Astrocyte of the hippocampus (primary cell): ENCODE measurements at places on chromosomes 16 and 17.

DNA sequence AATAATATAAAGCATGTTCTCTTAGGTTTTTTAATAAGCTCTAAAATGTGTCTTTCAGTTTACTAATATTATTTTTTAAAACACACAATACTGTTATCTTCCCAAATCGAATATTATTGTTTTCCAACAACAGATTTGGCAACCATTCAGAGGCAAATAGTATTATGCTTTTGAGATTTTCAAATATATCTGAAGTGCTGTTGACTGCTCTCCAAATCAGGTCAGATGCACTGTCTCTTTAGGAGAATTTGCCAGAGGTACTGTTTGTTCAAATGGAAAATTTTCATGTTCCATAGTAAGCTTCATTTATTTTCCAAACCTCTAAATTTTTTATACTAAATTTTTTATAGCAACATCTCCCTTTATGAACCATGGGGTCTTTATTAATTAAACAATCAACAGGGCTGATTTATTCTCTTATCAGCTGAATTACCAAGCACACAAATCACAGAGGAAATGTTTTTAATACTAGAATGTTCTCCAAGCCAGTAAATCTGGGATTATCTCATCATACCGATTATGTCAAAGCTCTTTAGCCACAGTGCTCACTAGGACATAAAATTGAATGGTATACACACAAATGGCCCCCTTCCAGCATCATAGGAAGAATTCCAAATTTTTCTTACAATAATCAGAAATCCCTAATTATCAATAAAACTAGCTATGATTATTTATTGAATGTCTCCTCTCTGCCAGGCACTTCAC is 108.8 kb upstream of the HLF start:
- DNase-seq: no peak

GRCh38 chr16:65323655-65324237 is 201.9 kb upstream of the CDH11 start:
- no peak for DNase-seq

- DNase-seq: no peak
Observed at GRCh38 chr17:57724729-57725125, 20.4 kb downstream of the CCDC182 start.

- DNase-seq: peak; percentile 89
Observed at GRCh38 chr16:19886073-19886941, 1.7 kb upstream of the GPRC5B start.

DNA sequence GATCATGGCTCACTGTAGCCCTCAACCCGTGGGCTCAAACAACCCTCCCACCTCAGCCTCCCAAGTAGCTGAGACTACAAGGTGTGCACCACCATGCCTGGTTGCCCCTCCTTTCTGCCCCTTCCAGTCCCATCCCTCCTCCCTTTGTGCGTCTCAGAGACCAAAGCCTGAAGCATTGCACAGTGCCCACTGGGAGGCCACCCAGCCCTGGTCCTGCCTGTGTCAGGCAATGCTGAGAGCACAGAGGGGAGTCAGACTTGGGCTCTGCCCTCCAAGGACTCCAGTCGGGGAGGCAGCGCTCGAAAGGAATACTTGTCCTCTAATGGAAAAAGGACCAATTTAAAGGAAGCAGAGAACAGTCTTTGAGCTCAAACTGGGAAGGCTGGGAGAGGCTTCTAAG is 20.4 kb downstream of the RAI1 start:
- no peak for DNase-seq

DNA sequence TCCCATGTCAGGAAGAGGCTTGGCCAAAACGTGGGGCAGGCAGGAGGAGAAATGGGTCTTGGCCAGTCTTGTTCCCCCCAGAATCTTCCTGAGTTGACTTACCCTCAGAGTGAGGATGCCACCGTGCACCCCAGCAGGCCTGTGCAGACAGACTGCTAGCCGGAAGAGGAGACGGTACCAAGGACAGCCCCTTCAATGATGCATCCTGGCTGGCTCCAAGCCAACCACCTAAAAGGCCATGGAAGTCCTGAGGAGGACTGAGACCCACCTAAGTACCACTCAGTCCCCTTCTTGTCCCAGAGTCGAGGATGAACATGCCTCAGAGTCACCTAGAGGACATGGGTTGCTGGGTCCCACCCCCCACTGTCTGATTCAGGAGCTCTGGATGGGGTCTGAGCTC is 46.7 kb upstream of the RCVRN start:
- no peak for DNase-seq

- DNase-seq: no peak
Observed at GRCh38 chr16:26614237-26614841, 452.4 kb upstream of the C16orf82 start.

DNA sequence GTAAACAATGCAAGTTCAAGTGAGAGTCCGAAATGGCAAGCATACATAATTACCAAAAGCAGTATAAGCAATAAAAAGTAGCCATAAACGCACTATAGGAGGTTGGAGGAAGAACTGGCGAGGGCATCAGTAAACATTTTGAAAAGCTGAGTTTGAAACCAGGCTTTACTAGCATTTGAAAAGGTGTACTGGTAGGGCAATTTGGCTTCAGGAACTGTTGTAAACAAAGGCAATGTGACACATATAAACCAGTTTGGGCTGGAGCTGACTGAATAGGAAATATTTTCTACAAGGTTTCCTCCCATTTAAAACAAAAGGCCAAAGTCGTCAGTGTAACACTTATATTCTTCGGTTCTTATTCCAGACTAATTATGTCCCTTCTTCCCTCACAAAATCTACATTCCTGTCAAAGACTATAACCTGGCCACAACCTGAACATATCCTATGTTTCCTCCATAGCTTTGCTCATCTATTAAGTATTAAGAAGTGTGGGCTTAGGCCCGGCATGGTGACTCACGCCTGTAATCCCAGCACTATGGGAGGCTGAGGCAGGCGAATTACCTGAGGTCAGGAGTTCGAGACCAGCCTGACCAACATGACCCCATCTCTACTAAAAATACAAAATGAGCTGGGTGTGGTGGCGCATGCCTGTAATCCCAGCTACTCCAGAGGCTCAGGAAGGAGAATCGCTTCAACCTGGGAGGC is 7.8 kb downstream of the CBX1 start:
- DNase-seq: no peak

DNA sequence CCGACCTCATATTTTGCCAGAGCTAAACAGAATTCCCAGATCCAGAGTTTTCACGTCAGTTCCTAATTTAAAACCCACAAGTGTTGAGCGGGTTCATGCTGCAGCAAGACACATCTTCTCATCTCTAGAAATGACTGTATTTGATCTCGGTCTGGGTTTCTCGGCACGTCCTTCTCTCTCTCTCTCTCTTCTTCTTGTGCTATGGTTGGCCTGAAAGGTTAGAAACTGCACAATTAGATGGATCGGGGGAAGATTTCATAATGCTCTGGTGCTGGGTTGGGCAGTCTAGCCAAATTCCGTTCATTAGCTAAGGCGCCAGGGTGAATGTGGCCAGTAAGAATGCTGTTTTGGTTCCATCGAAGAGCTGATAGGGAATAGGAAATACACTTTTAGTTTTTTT is 158.9 kb upstream of the NOG start:
- DNase-seq: no peak

DNA sequence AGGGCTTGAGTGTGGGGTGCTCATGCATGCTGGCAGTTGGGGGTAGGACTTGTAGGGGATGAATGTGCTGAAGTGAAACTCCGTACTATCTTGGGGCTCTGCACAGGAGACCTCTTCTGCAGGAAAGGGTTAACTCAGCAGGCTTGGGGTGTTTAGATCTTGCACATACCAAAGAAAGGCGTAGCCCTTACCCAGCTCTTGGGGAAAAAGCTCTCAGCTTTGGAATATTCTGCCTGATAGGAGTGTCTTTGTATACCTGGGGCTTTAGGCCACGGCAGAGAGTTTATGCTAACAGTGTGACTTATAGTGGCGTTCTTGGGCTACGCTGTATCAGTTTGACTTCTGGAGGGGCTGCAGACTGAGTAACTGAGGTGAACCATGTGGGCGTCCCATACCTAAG is 21.1 kb downstream of the KRT25 start:
- no peak for DNase-seq

GRCh38 chr17:57914273-57915142 is 40.7 kb downstream of the CUEDC1 start:
- no peak for DNase-seq

- DNase-seq: no peak
Observed at GRCh38 chr17:39777534-39778365, 40.0 kb downstream of the GRB7 start.

- DNase-seq: no peak
Observed at GRCh38 chr17:31211352-31212012, 85.6 kb downstream of the OMG start.

GRCh38 chr17:8225813-8226535 is 15.6 kb upstream of the AURKB start:
- peak; percentile 73 for DNase-seq

DNA sequence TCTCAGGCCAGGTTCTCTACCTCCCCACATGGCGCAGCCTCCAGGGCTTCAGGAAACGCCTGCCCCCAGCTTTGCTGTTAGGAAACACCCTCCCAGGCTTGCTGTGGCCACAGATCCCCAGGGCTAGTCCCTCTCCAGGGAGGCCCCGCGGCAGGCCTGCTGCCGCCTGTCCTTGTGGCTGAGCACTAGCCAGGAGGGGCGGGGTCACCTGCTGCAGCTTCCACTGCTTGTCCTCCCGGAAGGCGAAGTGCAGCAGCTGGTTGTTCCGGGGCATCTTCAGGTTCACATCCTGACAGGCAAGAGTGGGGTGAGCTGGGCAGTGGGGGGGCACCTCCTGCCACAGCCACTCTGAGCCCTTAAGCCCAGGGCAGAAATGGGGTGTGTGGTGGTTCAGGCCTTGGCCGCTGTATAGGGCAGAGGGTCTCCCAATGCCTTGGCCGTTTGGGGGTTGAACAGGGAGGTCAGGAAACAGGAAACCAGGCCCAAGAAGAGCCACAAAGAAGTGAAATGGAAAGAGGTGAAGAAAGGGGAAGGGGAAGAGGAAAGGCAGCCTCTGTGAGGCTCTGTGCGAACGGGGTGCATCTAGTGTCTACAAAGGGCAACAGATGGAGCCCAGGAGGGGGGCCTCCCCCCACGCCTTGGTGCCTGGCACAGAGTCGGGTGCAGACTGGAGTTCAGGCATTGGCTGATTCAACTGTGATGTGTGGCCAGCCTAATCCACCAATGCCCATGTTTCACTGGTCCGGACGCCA is 2.0 kb downstream of the ROGDI start:
- no peak for DNase-seq

DNA sequence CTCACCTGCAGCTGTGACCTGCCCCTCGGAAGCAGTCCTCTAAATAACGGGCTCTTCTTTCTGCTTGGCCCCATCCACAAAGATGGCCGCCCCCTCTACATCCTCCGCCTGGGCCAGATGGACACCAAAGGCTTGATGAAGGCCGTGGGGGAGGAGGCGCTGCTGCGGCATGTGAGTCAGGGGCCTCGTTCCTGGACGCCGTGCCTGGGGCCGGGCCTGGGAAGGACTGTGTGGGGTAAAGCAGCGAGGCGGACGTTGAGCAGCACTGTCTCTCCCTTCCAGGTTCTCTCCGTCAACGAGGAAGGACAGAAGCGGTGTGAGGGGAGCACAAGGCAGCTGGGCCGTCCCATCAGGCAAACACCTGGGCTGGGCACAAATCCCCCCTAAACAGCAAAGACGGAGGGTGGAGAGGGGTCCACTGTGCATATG is 33.1 kb downstream of the NAGPA start:
- DNase-seq: no peak

- DNase-seq: no peak
Observed at GRCh38 chr17:36498155-36498554, 11.7 kb downstream of the ZNHIT3 start.

- DNase-seq: peak; percentile 48
Observed at GRCh38 chr16:51440131-51440889, 289.2 kb upstream of the SALL1 start.

GRCh38 chr16:78184238-78185183 is 85.1 kb downstream of the WWOX start:
- DNase-seq: peak; percentile 11

- DNase-seq: peak; percentile 61
Observed at GRCh38 chr16:49019081-49019633, 262.5 kb downstream of the CBLN1 start.

DNA sequence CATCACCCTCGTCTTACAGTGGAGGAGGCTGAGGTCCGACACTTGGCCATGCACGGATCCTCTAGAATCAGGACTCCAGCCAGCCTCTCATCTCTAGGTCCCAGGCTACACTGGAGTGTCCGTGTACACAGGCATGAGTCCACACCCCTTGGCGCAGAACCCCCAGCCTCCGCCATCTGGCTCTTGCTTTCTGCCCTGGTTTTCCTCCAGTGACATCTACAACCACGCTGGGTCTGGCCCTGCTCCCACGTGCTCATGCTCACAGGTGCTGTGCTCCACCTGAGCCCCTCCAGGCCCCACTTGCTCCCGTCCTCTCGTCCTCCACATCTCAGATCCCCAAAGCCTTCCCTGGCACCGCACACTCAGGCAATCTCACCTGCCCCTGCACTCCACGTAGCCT is 260.8 kb downstream of the ENGASE start:
- no peak for DNase-seq

GRCh38 chr16:79747688-79748087 is 147.2 kb upstream of the MAF start:
- DNase-seq: no peak

GRCh38 chr17:12883472-12883871 is 94.2 kb downstream of the ARHGAP44 start:
- DNase-seq: no peak

DNA sequence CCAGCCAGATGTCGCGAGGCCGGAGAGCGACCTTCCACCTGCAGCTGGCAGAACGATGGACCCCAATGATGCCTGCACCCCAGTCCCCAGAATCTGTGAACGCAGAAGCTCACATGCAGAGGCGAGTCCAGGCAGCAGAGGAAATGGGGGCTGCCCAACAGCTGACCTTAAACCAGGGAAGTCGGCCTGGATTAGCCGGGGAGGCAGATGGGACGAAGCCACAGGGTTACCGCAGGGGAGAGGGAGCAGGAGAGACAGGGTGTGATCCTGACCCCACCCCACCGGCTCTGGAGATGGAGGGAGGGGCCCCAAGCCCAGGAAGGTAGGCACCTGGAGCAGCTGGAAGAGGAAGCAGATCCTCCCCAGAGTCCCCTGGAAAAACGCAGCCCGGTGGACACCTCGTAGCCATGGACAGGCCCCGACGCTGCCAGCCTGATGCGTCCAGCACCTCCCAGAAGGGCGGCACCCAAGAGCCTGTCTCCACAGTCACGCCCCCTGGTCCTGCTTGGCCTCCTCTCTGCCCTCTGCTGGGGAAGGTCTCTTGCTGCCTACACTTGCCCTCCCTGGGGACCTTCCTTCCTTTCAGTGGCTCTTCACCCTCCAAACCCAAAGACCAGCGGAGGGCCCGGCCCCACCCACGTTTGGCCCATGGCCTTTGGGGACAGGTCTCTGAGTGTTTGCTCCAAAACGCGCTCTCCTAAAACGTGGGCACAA is 37.3 kb downstream of the PIEZO1 start:
- DNase-seq: no peak

- DNase-seq: no peak
Observed at GRCh38 chr16:24146518-24146917, 109.6 kb upstream of the CACNG3 start.

GRCh38 chr16:52437277-52437670 is 109.7 kb downstream of the TOX3 start:
- no peak for DNase-seq
